Esophagus squamous epithelium (tissue), 5 donors: ENCODE measurements at places on chromosomes 16 and 17. TPM values are rescaled to one million over a fixed set of nuclear protein-coding genes. Genes with fewer than 3 reads are reported as not detected.

The CA4 gene
- total RNA-seq, result 1.1 TPM

The SCGB1C2 gene
- total RNA-seq, result not detected

- H3K4me1 ChIP-seq, result peaks cover 7% of the 10 kb centered on the region
- no peaks in the 10 kb centered on the region for H3K27me3 ChIP-seq
- H3K4me3 ChIP-seq, result no peak overlapping the region
- no peak for DNase-seq
Measured at GRCh38 chr16:79805621-79806020, 205.1 kb upstream of the MAF start.

DNA sequence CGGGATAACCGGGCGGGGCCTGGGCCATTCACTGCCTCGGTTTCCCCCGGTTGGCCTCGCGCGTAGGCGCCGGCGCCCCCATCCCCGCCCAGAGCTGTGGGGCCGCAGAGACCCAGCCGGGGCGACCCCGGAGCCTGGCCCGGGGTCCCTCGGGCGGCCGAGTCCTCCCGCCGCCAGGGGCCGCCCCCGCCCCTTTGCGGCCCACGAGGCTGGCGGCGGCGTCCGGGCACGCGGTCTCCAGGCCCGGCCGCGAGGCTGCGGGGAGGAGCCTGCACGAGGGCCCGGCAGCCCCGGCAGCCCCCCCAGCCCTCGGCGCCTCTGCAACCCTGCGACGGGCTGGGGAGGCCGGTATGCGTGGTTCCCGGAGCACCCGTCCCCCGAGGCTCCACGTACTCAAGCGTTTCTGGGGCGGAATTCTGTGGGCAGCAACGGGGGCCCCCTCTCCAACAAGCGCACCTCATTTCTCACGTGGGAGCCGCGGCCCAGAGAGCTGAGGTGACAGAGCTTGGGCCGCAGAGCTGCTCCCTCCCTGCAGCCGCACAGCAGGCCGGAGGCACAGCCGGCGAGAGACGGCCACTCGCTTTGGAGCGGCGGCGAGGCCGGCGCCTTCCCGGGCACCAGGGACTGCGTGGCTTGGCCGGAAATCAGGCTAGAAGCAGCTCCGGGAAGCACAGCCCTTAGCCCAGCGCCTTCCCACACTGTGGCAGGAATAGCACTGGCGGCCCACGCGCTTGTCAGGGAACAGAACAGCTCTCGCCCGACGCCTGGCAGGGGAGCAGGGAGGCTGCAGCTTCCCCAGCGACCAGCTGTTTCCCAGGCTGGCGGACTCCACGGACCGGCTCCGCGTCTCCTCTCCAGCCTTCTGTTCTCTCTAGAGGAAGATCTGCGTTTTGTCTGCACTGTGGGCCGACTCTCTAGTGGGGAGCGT lies 867 bp upstream of the LIMD2 start:
- peaks cover 65% of the 10 kb centered on the region for H3K4me1 ChIP-seq
- peaks cover 31% of the 10 kb centered on the region for H3K36me3 ChIP-seq
- H3K27ac ChIP-seq, result peak overlapping the region; percentile 91
- peak overlapping the region; percentile 45 for H3K4me3 ChIP-seq

DNA sequence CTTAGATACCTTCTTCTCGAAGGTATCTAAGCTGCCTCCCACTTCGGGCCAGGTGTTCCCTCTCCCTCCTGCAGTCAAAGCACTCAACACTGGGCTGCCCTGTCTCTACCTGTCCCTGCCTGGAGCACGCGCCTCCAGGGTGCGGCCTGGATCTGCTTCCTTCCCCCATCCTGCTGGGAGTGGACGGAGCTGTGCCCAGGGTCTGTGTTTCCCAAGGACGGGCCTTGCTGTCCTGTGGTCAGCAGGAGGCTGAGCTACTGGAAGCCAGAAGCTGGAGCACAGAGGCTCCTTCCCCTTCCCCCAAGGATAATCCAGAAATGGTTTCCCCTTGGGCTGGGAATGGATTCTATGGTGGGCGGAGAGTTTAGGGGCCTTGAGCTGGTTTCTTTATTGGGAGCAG lies 16.7 kb downstream of the LLGL2 start:
- no peaks in the 10 kb centered on the region for H3K27me3 ChIP-seq
- no peak overlapping the region for H3K4me3 ChIP-seq
- no peak for DNase-seq
- H3K27ac ChIP-seq, result no peak overlapping the region

GRCh38 chr17:37274461-37274860 lies 101.3 kb upstream of the C17orf78 start:
- no peaks in the 10 kb centered on the region for H3K27me3 ChIP-seq
- no peak overlapping the region for H3K4me3 ChIP-seq
- no peaks in the 10 kb centered on the region for H3K4me1 ChIP-seq
- H3K36me3 ChIP-seq, result no peaks in the 10 kb centered on the region
